ENCODE measurements at places on chromosomes 1 and 21.

GRCh38 chr1:54361342-54361741, 44.9 kb downstream of the SSBP3 start:
- DNase-seq, result no peak

- DNase-seq, result no peak
Observed at GRCh38 chr1:41239988-41240610, 2.0 kb downstream of the SCMH1 start.

DNA sequence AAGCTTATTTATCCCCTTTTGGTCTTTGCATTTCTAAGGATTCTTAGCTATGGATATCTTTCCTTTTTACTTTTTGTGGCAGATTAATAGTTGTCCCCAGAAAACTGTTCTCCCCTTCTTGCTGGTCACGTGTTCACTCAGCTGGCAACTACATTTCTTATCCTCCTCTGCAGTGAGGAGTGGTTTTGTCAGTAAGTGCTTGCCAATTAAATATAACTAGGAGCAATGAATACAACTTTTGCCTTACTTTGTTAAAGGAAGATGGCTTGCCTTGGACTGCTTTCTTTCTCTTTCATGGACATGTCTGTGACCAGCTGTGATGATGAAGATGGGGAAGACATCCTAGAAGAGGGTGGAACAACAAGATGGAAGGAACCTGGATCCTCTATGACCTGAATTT, 15.6 kb upstream of the ALG14 start:
- DNase-seq, result no peak

DNA sequence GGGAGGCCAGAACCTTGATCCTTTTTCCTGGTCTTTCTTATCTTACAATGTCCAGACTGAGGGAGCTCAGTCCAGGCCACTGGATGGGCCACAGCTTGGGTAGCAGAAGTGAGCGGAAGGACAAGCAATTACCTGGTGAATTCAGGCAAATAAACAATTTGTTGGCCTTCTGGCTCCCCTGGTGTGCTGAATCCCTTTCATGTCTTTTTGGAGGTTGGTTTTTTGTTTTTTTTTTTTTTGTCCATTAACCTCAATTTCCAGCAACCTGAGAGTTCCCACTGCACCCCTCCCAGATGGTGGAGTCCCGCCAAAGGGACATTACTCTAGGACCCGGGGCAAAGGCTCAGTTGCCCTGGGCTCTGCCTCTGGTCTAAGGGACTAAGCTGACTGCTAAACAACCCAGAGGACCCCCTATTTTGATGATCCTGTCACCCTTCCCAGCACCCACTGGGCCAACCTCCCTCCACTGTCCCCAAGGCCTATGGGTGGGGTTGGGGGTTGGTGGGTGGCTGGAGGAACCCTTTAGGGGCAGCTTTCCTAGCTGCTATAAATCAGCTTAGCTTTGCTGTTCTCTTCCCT, 85.5 kb downstream of the KCND3 start:
- no peak for DNase-seq

GRCh38 chr1:7575041-7575400, 196.1 kb upstream of the VAMP3 start:
- no peak for DNase-seq

DNA sequence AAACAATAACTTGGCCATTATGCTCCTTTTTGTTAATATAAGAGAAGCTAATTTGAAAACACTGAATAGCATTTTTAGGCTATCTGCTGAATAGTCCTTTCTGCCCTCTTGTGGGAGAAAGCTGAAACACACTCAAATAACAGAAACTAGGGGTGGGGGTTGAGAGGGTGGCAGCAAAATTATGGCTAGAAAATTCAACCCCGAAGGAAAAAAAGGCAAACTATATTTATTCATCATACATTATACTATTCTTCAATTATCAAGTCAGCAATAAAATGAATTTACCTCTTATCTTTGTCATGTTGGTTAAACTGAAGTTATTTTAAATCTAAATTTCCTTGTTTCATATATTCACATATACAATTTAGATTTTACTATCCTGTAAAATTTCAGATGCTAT, 255.9 kb downstream of the FAF1 start:
- DNase-seq, result no peak

- DNase-seq, result no peak
Observed at GRCh38 chr1:239125893-239126292, 260.5 kb upstream of the CHRM3 start.

DNA sequence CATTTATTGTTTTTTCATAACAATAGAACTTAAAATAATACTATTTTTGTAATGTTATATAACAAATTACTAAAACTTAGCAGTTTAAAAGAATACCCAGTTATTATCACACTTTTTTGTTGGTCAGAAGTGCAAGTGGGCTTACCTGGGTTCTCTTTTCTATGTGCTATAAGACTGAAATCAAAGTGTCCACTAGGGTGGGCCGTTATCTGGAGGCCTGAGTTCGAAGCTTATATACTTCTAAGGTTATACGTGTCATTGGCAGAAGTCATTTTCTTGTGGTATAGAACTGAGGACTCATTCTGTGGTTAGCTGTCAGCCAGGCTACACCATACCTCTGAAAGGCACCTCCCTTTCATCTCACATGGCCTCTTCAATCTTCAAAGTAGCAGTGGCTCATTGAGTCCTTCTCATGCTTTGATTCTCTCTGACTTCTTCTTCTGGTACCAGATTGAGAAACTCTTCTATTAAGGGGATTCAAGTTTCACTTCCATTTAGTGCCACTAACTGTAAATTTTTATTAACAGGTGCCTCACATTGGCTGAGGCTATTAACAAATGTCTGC, 414.3 kb downstream of the AMY1C start:
- DNase-seq, result no peak
